Foreskin fibroblast (primary cell): ENCODE measurements at places on chromosomes 4 and X.
A peak's percentile ranks its signal among the peaks of the same experiment; 100 is the strongest.

- no peak for DNase-seq
Measured at GRCh38 chr4:5843573-5844530, 49.0 kb downstream of the CRMP1 start.

- no peak for DNase-seq
Measured at GRCh38 chr4:114399105-114399504, 199.5 kb upstream of the UGT8 start.

- DNase-seq, result no peak
Measured at GRCh38 chr4:78608684-78609083, 57.1 kb downstream of the ANXA3 start.

GRCh38 chrX:136639506-136640176 lies 8.3 kb upstream of the CD40LG start:
- peak; percentile 24 for DNase-seq

- no peak for DNase-seq
Measured at GRCh38 chrX:118199997-118200396, 83.4 kb upstream of the KLHL13 start.

DNA sequence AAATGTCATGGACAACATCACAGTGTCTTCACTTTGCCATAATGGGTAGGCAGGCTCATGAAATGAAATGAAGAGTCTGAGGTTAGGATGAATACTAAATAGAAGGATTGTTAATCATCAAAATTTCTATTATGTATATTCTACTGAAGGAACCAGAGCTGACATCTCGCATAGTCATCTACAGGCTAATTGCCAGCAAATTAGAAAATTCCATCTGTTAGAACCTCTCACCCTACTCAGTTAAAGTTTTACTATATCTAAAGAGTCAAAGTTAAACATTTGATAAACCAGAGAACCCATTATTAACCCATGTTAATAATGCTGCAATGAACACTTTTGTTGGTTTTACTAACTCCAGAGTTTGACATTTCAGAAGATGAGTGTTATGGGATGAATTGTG lies 114.6 kb downstream of the ARHGAP6 start:
- no peak for DNase-seq

GRCh38 chr4:74612837-74613236 lies 167.9 kb downstream of the AREG start:
- no peak for DNase-seq

GRCh38 chr4:55343887-55344286 lies 2.2 kb upstream of the SRD5A3 start:
- DNase-seq, result no peak

DNA sequence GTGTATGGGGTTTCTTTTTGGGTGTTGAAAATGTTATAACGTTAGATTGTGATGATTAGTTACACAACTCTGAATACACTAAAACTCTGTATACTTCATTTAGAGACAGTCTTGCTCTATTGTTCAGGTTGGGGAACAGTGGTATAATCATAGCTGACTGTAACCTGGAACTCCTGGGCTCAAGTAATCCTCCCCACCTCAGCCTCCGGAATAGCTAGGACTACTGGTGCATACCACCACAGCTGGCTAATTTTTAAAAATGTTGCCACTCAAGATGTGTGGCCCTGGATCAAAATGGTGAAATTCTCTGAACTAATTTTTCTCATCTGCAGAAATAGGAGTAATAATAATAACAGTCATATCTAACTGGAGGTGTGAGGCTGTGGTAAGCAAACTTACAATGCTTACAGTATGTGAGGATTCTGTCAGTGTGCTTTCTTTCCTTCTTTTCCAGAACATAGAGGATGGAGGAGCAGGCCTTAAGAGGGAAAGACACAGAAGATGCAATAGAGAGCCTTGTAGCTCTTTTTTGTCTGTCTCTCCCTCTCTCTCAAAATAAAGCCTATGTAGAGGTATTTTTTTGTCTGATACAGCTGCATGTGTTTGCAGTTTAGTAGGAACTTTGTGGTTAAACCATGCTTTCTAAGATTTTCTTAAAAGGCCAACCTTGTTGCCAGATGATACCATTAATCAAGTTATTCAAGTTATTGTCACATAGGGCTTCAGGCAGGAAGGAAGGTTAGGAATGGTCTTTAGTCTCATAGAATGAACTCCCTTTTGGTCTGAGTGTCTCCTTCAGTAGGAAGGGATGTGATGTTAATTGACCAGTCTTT lies 7.5 kb downstream of the ADD1 start:
- DNase-seq, result no peak

- DNase-seq, result no peak
Measured at GRCh38 chr4:149489321-149489720, 326.3 kb downstream of the IQCM start.

DNA sequence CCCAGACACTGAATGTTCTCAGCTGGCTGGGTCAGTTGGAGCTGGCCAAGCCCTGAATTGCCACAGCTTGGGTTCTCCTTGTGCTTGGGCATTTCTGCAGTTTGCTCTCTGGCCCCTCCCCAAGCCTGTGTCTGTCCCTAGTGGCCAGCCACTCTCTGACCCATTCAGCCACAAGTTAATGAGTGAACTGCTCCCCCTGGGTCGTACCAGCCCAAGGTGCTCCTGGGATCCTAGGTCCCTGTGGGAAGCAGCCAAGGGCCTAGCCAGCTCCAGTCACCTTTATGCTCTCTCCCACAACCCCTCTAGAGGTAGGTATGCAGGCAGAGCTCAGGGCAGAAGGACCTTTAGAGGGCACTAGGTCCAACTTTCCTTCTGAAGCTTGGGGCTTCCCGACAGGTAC lies 51.5 kb downstream of the STARD8 start:
- DNase-seq, result no peak

- no peak for DNase-seq
Measured at GRCh38 chr4:84218031-84218430, 281.1 kb downstream of the NKX6-1 start.

DNA sequence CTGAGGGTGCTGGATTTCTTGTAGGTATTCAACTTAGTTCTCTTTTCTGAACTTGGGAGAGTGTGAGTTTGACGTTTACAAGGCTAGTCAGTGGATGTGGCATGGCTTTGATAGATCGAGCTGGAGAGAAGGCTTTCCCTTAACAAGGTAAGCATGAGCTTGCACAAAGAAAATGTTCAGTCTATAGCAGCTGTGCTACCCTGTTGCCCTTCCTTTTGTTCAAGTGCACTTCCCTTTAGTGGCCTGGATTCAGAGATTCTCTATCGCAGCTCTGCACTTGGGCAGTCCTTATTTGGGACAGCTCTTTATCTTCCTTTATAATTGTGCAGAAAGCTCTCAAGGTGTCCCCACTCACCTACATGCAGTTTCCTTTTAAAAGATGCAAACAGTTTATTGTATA lies 198.0 kb downstream of the ARHGAP24 start:
- no peak for DNase-seq
